ENCODE measurements at places on chromosomes 5 and 9.

- no peak for DNase-seq
Observed at GRCh38 chr5:35855187-35855586, 1.5 kb upstream of the IL7R start.

- no peak for DNase-seq
Observed at GRCh38 chr5:109876941-109877669, 187.4 kb downstream of the MAN2A1 start.

GRCh38 chr5:149421834-149422233 is 42.7 kb upstream of the IL17B start:
- DNase-seq = no peak

DNA sequence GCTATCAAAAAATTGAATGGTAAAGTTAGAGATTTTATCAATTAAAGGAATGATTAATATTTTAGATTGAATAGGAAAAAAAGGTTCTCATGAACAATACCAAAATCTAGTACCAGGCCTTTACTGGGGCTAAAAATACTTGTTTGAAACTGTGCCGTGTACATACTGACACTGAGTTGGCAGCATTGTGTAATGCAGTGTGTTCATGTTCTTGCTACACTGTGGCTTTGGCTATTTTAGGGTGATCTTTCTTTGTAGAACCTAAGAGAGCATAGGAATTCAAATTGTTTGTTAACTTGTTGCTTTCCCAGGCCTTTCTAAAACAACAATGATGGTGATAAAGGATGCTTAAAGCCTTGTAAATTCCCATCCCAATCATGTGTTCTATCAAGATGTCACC is 80.9 kb downstream of the KIF4B start:
- no peak for DNase-seq

- peak; percentile 24 for DNase-seq
Observed at GRCh38 chr5:55308254-55308836, 556 bp downstream of the MTREX start.

DNA sequence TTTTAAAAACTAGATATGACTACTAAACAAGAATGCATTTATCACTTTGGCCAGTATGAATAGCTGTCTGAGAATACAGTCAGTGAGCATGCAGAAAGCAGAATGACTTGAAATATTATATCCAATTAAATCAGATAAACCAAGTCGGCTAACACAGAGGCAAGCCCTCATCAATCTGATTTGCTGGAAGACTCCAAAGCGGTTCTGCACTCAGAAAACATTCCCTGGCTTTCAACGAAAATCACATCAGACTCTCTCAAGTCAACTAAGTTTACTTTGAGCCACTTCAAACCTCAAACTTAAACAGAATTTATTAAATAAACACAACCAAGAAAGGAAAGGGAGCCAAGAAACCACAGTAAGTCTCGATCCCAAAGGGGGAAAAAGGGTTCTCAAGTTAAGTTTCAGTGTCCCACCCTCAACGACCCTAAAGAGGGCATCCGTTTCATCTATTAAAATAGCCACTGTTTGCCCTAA is 1.4 kb downstream of the MYO10 start:
- no peak for DNase-seq

GRCh38 chr5:100904259-100904861 is 1.3 kb upstream of the ST8SIA4 start:
- DNase-seq = peak; percentile 11

GRCh38 chr5:85334-85995 is 6.5 kb upstream of the PLEKHG4B start:
- no peak for DNase-seq

DNA sequence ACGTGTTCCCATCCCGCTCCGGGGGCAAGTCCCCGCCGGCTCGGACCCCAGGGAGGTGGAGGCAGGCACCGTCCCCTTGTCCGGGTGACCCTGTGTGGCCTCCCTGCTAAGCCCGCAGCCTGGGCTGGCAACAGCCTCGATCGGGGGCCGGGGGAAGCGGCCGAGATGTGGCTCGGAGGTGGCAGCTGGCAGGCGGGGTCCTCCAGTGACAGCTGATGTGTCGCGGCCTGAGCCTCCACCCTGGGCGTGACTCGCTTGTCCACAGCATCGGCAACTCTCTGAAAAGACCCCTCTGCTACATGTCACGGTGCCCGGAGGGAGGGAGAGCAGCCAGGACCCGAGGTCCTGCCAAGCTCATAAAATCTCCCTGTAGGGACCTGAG is 124.8 kb upstream of the IRX4 start:
- no peak for DNase-seq

DNA sequence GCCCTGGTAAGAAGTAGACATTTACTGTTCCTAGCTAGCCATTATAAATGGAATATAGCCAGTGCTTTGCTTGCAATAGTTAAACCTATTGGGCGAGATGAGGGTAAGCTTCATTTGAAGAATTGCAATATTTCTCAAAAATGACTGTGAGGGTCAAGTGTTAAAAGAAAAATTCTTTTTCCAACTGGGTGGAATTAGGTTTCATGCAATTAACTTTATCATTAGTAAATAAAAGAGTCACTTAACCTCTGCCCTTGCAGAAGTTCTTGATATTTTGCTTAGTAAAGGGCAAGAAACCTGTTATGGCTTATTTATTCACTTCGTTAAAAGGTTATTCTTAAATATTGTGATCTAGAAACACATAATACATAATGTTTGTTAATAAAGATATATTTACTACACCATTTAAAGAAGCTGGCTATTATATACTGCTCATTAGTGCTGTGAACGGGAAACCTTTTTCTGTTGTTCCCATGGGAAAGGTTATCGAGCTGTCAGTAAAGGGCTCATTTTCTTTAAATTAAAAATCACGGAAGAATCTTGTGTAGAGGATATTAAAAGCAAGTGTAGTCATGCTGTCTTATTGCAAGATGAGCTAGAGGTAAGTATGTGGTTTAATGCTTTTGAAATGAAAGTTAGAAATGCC is 370.5 kb downstream of the CSNK1G3 start:
- no peak for DNase-seq
